ENCODE measurements at places on chromosomes 7 and 10.

- DNase-seq: no peak
Measured at GRCh38 chr7:11831156-11831735, 752 bp downstream of the THSD7A start.

GRCh38 chr7:137337902-137338301, 5.6 kb downstream of the PTN start:
- DNase-seq: no peak

- no peak for DNase-seq
Measured at GRCh38 chr10:8043569-8044306, 10.8 kb upstream of the GATA3 start.

- no peak for DNase-seq
Measured at GRCh38 chr10:22630234-22631174, 83.9 kb downstream of the PIP4K2A start.

DNA sequence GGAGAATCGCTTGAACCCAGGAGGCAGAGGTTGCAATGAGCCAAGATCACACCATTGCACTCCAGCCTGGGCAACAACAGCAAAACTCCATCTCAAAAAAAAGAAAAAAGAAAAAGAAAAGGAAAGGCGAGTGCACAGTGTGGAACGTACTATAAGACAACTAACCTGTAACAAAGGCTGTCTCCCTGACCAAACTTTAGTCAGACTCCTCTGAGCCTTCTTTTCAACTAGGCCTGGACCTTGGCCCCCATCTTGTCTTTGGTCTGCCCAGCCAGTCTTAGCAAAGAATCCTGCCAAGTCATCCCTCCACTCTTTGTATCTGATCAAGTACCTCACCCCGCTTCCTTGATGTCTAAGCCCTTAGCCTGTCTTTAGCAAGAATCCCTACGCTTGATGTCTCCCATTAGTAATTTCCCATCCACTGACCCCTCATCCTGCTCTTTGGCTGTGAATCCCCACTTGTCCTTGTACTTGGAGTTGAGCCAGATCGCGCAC, 68.9 kb upstream of the KDM7A start:
- no peak for DNase-seq

GRCh38 chr7:127239814-127240213, 12.9 kb downstream of the GRM8 start:
- no peak for DNase-seq

- DNase-seq: peak; percentile 21
Measured at GRCh38 chr7:21542891-21543527, at the start of gene DNAH11. TSS of gene DNAH11 (plus strand) at chr7:21543039. CDS start at chr7:21543246, 207 bp downstream.

DNA sequence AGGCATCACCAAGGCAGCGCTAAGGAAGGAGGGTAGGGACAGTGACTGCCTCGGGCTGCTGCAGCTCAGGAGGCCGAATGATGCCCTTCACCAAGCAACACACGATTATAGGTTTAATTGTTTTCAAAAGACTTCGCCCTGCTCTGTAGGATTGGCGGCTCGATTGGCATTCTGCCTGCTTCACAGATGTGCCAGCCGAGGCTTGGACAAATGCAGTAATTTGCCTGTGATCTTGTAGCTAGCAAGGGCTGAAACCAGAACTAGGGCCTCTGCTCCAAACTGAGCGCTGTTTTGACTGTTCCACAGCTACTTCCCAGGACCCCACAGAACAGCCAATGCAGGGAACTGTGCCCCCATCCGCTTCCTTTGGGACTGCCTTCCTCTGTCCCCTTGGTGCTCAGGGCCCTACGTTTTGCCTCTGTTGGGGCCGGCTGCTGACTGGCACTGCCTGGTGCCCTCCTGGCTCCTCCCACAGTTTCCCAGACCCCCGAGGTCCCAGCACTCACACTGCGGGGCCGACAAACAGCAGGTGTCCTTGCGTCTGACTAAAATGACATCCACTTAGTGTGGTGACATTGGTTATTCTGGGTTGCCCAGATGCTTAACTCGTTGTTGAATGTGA, 62.6 kb upstream of the EN2 start:
- no peak for DNase-seq

DNA sequence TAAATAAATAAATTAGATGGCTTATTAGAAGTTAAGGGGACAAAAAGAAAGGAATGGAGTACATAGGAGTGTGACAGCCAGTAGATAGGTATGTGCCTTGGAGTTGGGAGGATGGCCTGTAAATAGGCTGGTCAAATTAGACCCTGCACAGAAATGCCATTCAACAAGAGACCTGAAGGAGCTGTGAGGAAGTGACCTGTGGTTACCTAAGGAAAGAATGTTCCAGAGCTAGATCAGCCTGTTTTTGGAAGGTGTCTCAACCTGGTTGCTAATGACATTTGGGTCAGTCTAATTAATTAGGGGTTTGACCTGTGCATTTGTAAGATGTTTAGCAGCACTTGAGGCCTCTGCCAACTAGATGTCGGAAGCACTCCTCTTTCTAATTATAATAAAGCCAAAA, 315.3 kb upstream of the PLXDC2 start:
- DNase-seq: no peak

DNA sequence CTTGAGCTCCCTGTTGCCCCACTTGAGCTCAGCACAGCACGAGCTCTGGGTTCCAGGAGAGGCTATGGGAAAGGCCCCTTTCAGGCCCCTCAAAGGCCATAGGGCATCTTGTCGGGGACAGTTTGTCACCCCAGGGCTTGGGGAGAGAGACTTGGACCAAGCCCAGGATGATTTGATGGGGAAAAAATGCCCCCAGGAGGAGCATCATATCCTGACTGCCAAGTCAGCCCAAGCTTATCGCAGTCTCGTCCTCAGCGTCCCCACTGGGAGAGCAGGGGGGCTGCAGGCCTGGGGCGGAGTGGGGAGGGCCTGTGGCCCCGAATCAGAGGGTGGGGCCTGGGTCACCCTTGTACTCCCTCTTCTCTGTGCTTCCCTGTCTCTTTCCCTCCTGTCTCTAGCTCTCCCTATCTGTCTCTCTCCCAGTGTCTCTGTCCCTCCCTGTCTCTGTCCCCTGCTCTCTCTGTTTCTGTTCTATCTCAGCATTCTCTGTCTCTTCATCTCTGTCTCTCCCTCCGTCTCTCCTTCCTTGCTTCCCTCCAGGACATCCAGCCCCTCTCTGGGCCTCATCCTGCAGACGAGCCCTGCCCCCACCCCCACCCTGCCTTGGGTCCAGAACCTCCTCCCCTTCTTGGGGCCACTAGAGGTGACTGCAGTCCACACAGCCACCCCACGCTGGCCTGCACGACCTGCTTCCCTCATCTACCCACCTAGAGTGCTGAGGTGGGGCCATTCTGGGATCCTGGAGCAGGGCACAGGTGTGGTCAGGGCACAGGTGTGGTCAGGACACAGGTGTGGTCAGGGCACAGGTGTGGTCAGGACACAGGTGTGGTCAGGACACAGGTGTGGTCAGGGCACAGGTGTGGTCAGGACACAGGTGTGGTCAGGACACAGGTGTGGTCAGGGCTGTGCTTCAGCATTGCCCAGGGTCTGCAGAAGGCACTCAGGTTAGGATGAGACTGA, 17.3 kb upstream of the GRIFIN start:
- DNase-seq: no peak

GRCh38 chr7:123440101-123440548, 94.3 kb downstream of the IQUB start:
- DNase-seq: no peak

- no peak for DNase-seq
Measured at GRCh38 chr7:24069751-24070150, 214.2 kb upstream of the NPY start.

- DNase-seq: no peak
Measured at GRCh38 chr7:118057404-118057803, 126.6 kb upstream of the LSM8 start.

GRCh38 chr10:123972481-123973401, 81.1 kb upstream of the CPXM2 start:
- DNase-seq: no peak

GRCh38 chr7:25887266-25887665, 264.7 kb upstream of the NFE2L3 start:
- no peak for DNase-seq

- no peak for DNase-seq
Measured at GRCh38 chr7:78039790-78040776, 241.5 kb downstream of the PHTF2 start.

DNA sequence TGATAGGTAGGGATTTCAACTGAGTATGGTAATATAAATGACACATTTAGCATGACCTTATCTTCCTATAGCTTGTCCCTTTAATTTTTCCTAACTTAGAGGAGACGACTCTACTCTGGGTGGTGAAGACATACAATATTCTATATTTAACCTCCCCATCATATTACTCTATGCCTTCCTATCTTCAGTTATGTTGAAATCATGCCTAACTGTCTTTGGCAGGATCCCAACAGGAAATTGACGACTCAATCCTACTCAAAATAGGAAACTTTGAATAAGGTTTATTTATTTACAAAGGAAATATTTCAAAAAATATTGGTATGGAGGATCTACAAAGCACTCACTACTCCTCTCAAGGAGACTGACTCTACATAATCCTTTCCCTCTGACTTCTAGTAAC, 24.1 kb upstream of the SEMA3A start:
- DNase-seq: no peak

DNA sequence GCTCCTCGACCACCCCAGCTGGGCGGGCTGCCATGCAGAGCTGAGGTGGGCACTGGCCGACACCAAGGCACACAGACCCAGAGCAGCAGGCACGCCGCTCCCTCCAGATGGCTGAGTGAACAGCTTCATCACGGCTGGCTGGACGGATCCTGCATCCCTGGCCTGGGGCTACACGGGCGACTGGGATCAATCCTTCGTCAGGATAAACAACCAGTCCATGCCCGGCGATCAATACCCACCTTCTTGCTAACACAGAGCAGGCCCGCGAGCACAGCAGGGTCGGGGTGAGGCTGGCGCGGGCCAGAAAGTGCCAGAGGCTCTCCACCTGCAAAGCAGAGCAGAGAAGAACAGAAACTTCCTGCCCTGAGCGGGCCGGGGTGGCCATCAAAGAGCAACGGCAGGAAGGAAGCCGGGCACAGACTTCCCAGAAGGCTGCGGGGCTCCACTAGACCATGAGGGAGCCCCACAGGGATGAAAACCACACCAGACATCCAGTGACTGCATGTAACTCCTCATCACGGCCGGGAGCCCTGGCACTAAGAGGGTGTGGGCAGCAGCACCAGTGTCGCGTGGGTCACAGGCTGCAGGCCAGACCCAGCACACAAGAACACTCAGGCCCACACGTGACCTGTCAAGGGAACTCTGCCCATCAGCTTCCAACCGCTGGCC, 166.4 kb downstream of the MAD1L1 start:
- no peak for DNase-seq

DNA sequence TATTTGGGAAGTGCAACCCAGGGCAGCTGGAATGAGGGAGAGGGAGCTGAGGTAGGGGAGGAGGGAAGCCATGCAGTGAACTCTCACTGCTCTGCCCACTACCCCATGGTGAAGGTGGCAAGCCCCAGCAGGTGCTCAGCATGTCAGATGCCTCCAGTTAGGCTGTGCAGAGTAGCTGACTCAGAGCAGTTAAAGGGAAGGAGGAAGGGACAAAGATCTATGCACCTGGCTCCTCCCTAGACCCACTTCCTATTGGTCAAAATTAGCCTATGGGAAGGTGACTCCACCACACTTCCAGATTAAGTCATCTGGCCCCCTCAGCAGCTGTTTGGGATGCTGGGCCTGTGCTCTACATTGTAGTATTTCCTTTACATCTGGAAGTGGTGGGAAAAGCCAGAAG, 125.7 kb upstream of the MTPN start:
- no peak for DNase-seq

- DNase-seq: no peak
Measured at GRCh38 chr10:99403674-99404073, 26.8 kb downstream of the GOT1 start.

GRCh38 chr7:6532516-6532915, 18.7 kb downstream of the GRID2IP start:
- no peak for DNase-seq

DNA sequence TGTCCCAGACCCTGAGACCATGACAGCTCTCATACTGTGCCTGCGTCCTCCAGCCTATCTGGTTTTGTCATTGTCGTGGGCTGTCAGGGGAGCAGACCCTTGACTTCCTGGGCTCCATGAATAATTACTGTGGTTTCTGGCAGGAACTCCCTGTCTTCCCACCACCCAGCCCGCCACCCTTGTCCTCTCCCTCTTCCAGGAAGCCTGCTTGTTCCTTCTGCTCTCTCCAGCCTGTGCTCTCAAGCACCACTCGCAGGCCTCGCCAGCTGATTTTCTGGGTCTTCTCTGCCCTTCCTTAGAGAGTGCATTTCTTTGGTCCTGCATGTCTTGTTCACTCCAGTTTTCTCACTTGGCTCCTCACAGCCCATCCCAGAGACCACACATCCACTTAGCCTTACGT, 224.5 kb upstream of the INHBA start:
- DNase-seq: no peak
